Stimulated activated CD8-positive, alpha-beta memory T cell treated with anti-CD3 and anti-CD28 coated beads, Interleukin-12 subunit alpha, Interleukin-12 subunit beta, amount 100 ng/mL, for 1 hour (primary cell): ENCODE measurements at places on chromosomes 6 and 20.

DNA sequence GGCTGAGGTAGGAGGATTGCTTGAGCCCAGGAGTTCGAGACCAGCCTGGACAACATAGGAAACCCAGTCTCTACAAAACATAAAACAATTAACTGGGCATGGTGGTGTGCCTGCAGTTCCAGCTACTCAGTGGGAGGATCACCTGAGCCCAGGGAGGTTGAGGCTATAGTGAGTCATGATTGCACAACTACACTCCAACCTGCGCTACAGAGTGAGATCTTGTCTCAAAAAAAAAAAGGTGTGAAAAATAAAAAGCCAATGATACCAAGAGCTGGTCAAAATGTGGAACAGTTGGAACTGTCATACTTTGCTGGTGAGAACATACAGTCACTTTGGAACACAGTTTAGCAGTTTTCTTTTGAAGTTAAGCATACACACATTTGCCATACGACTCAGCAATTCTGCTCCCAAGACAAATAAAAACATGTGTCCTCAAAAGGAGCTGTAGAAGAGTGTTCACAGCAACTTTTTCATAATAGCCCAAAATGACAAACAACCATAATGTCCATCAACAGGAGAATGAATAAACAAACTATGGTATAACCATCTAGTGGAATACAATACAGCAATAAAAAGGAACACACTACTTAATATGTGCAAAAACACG is 21.6 kb upstream of the FKBP5 start:
- DNase-seq, result no peak

GRCh38 chr20:48192109-48192508 is 406.8 kb upstream of the SULF2 start:
- DNase-seq, result no peak

- DNase-seq, result no peak
Observed at GRCh38 chr6:89792881-89793280, 26.7 kb downstream of the MDN1 start.

- no peak for DNase-seq
Observed at GRCh38 chr20:51469578-51470498, 72.7 kb downstream of the NFATC2 start.

DNA sequence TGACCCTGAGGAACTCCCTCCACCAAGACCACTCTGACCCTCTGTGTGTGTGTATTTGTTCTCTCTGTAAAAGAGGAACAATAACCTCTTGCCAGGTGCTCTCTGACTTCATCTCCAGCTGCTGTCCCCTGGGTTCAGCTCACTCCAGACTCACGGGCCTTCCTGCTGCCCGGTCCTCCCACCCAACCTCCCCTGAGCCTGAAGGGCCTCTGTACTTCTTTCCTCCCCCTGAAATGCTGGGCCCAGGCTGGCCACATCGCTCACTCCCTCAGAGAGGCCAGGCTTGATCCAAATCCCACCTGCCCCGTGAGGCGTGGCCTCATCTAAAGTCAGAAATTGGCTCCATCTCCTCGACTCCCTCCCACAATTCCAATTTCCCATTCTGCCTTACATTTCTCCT is 202.4 kb downstream of the PRKN start:
- no peak for DNase-seq

DNA sequence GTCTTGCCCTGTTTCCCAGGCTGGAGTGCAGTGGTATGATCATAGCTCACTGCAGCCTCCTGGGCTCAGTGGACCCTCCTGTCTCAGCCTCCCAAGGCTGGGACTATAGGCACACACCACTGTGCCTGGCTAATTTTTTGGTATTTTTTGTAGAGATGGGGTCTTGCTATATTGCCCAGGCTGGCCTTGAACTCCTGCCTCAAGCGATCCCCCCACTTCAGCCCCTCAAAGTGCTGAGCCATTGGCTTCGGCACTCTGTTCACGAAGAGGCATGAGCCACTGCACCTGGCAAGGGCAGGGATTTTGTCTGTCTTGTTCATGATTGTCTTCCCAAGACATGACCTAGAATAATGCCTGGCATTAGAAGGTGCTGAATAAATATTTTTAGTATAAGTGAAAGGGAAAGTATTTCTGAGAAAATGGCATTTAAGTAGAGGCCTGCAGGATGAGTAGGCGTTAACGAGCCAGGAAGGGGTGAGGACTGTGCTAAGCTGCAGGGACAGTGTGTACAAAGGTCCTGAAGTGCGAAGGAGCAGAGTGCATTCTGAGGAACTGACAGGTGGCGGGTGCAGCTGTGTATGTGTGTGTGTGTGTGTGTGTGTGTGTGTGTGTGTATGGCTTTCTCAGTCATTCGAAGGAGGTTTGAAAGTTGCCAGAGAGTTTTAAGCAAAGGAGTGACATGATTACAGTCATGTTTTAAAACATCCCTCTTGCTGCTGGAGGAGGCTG is 43.0 kb downstream of the VEGFA start:
- no peak for DNase-seq

- no peak for DNase-seq
Observed at GRCh38 chr20:9996944-9997343, 37.8 kb upstream of the ANKEF1 start.

DNA sequence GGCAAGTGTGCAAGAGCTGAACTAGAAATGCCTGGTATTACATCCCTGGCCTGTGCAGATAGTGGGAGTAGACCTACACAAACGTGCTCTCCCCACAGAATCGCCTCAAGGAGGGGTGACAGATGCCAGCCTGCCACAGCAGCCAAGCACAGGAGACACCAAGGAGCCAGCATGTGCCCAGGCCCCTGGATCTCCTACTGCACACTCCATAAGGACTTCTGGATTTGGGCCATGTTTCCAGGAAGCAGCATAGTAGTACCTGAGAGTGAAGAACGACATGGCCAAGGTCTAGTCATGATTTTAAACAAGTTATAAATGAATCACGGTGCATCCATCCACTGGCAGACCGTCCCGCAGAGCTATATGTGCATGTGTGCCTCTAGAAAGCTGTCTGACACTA is 232.2 kb downstream of the SYNDIG1 start:
- DNase-seq, result no peak

DNA sequence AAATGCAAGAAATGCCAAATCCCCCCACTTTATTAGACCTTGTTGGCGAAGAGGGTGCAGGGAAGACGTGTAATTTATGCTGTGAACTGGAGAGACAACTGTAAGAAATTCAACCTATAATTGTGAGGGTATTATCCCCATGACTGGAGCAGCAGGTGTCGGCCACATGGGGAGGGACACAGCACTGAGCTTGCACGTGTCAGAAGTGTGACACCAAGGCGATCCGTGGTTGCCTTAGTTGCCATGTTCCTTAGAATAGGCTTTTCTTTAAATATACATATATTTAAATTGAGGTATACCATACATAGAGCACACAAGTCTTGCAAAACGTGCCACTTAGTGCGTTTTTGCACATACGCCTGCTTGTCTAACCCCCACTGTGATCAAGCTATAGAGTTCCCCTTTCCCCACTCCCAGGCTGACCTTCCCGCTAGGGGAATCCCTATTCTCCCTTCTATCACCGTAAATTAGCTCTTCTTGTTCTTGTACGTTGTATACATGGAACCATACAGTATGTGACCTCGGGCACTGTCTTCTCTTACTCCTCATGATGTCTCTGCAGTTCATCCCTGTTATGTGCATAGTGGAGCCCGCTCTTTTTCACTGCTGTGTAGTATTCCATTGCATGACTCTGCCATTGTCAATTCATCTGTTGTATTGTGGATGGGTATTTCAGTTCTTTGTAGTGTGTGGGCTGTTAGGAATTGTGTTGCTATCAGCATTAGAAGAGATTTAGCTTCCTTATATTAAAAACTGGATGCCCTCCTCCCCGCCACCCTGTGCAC is 81.6 kb upstream of the PMEPA1 start:
- DNase-seq, result no peak

DNA sequence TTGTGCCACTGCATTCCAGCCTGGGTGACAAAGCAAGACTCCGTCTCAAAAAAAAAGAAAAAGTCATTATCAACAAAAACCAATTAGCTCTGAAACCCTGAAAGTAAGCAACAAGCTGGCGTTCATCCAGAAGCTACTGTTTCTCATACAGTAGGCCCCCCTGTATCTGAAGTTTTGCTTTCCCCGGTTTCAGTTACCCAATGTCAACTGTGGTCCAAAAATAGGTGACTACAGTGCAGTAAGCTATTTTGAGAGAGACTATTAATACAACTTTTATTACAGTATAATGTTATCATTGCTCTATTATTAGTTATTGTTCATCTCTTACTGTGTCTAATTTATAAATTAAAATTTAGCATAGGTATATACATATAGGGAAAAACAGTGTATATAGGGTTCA is 135.1 kb downstream of the KIF16B start:
- no peak for DNase-seq

DNA sequence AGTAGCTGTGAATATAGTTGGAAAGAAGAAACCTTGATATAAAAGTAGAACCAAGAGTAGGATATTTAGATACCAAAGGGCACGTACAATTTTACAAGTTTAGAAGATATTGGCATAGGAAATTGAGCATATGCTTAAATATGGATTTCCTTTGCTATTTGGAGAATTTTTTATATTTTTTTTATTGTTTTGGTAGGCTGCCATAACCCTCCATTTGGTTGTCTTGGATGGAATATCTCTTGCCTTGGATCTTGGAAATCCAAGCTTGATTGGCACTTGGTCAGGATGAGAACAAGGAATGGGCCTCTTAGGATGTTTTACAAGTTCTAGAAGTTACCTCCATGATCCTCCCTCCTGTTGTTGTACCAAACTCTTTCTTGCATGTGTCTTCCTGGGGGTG is 297.1 kb downstream of the PRL start:
- no peak for DNase-seq

GRCh38 chr20:23187751-23188150 is 101.6 kb upstream of the CD93 start:
- DNase-seq, result no peak

DNA sequence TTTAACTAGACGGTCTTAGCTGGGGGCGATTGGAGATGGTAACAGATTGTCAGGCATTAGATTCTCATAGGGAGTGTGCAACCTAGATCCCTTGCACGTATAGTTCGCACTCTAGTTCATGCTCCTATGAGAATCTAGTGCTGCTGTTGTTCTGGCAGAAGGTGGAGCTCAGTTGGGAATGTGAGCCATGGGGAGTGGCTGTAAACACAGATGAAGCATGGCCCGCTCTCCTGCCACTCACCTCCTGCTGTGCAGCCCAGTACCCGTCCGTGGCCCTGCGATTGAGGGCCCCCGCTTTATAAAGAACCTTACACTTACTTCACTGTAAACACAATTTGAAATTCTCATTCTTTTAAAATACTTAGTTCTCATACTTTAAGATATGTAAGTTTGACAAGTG is 339.4 kb downstream of the CDH26 start:
- DNase-seq, result no peak

DNA sequence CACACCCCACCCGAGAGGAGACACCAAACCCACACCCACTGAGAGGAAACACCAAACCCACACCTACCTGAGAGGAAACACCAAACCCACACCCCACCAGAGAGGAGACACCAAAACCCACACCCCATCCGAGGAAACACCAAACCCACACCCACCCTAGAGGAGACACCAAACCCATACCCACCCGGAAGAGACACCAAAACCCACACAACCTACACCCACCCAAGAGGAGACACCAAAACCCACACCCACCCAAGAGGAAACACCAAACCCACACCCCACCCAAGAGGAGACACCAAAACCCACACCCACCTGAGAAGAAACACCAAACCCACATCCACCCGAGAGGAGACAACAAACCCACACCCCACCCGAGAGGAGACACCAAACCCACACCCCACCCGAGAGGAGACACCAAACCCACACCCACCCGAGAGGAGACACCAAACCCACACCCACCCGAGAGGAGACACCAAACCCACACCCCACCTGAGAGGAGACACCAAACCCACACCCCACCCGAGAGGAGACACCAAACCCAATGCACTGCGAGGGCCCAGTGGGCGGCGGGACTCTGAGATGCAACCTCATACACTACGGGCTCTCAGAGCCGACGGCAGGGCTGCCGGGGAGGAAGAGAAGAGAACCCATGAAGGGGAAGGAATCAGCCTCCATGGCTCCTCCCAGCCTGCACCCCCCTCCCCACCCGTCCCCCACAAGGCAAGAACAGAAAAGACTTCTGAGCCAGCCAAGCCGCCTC is 83.3 kb downstream of the TAF4 start:
- DNase-seq, result no peak

DNA sequence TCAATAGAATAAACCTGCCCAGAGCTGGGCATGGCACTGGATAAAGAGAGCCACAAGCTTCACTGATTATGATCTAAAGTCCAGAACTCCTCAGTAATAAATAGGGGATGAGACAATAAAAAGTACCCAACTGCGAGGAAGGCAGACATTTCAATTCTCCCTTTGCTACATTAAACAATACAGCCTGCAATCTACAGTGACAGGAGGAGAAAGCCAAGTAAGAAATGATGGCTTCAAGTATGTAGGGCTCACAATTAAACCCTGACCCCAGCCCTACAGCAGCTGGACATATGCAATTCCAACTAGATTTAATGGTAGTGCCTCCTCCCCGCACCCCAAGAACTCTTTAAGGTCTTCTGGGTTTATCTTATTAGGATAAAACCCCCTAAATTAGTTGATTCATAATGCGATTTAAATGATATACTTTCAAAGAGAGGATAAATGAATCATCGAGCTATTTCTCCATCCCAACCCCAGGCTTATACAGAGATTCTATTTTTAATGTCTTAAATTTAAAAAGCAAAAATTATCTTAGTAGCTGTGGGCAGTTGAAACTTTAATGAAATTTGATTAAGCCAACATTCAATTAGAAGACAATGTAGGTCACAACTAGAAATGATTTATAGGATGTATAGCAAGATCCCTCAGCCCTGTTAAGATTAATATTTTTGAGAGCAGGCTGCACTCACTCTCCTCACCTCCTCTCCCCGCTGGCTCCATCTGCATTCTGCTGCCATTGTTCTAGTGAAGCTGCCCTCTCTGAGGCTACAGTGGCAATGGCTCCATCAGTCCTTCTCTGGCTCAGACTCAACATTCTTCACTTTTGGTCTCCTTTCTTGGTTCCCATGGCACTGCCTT is 57.1 kb downstream of the OGFRL1 start:
- DNase-seq, result no peak

DNA sequence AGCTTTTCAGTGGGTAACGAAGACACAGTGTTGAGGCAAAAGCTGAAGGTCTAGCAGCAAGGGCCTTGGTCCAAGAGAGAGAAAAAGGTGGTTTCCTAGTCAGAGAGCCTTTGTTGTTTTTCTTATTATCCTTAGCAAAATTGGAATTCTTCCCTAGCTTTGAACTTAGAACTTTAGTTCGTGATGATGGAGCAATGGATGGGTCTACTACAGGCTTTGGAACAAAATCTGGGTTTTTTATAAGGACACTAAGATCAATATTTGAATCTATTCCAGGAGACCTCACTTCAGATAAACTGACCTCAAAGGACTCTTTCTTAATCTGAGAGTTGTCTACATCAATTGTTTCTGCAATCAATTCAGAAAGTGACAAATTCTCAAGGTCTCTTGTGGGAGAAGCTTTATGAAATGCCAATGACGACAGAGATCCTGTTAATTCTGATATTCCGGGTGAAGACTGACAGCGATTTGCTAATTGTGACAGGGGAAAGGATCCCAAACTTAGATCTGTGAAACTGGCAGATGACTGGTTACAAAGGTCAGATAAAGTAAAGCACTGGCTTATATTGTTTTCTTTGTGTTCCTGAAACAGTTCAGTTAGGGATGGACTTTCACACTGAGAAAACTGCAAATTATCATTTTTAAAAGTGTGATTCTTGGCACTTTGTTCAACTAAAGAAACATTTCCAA is 17.7 kb downstream of the HBS1L start:
- DNase-seq, result no peak
